ENCODE measurements at places on chromosomes 3 and 15.
A peak's percentile ranks its signal among the peaks of the same experiment; 100 is the strongest.

DNA sequence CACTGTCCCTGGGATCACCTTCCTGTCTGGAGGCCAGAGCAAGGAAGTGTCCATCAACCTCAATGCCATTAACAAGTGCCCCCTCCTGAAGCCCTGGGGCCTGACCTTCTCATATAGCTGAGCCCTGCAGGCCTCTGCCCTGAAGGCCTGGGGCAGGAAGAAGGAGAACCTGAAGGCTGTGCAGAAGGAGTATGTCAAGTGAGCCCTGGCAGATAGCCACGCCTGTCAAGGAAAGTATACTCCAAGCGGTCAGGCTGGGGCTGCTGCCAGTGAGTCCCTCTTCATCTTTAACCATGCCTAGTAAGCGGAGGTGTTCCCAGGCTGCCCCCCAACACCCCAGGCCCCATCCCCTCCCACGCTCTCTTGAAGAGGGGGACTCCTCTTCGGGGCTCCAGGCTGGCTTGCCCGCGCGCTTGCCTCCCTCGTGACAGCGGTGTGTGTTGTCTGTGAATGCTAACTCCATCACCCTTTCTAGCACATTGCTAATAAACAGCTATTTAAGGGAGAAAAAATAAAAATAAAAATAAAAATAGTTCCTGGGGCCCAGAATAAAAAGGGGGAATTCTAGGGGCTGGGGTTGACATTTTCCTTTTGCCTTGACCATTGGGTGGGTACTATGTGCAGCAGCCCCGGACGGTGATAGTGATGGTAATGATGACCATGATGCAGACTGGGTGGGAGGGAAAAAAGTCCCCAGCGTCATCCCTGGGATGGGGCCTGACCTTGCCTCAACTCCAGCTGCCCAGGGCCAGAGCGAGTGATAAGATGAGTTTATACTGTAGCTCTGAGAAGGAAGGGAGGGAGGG, 3.3 kb upstream of the ALAS1 start:
- DNase-seq, result no peak

GRCh38 chr3:172096881-172097420, 57.6 kb downstream of the FNDC3B start:
- no peak for DNase-seq

DNA sequence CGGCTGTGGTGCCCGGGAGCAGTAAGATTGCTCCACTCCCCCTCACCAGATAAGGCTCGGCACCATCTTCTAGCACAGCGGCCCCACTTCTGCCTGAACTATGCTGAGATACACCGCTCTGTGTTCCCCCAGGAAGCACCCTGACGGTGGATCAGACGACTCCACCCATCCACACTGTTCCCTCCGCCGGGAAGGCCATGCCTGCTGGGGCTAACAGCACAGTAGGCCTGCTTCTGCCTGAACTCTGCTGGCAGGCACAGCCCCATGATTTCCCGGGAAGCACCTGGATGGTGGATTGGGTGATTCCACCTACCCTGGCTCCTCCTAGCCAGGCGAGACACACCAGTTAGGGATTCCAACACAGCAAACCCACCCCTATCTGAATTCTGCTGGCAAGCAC, 36.3 kb upstream of the PPM1L start:
- no peak for DNase-seq

DNA sequence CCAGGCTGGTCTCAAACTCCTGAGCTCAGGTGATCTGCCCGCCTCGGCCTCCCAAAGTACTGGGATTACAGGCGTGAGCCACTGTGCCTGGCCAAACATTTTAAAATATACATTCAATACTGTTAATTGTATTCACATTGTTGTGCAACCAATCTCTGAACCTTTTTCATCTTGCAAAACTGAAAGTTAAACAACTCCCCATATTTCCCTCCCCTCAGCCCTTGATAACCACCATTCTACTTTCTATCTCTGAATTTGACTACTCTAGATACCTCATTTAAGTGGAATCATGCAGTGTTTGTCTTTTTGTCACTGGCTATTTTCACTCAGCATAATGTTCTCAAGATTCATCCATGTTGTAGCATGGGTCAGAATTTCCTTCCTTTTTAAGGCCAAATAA, 30.0 kb downstream of the HMCES start:
- DNase-seq, result no peak

DNA sequence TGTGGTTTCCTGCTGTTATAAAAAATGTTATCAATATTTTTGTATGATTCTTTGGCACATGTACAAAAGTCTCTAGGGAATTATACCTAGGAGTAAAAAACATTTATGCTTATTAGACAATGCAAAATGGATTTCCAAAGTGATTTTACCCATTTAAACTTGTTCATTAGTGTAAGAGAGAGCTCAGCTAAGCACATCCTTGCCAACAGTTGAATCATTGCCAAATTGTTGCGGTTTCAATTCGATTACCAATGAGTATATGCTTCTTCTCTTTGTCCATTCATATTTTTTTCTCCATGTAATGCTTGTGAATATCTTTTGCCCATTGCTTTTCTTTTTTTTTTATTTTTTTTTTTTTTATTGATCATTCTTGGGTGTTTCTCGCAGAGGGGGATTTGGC, 17.2 kb downstream of the CASR start:
- DNase-seq, result no peak

DNA sequence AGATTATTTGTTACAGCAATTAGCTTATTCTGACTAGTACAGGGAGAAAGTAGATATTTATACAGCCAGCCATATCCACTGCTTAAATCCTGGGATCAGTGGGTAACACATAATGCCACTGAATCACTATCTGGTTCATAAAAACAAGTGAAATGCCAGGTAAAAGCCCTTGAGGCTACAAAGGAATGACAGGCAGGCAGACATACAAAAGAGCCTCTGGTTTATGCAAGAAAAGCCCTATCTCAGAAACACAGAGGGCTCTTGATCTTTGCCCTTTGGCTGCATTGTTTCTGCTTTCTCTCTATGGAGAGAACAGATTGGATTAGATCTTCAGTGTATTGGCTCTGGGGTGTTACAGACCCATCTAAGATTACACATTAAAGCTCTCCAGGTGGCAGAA, 115.4 kb upstream of the GADL1 start:
- DNase-seq, result no peak

- DNase-seq, result no peak
These were observed 8.6 kb downstream of the PARP9 start for GRCh38 chr3:122555275-122556071.

DNA sequence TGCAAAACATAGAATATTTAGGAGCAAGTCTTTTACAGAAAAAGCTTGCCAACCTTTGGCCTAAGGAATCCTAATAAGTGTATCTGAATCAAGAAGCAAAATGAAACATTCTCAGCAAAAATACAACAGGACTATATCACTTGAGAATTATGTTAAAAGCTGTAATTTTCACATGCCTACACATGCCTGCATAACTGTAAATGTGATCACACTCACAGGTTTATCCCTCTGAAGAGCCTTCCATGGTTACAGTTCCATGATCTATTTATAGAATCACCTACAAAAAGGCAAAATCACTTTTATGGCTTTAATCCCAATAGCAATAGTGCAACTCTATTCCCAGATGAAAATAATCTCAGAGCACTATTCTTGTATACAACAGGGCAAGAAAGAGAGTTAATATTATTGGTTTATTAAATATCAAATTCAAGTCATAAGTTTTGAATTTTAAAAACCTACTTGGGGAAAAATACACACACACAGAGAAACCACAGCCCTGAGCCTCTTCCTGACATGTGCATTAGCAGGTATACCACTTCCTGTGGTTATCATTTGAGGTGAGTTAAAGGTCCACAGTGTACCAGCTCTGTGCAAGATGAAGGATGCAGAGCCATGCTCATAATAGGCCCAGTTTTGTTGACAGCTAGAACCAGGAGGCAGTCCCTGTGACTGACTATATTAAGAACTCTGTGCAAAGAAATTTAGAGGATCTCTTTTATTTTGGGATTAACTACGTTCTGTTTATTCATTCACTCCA, 252.5 kb upstream of the TGFBR2 start:
- DNase-seq, result peak; percentile 23

GRCh38 chr3:53079791-53080555, 34.1 kb upstream of the SFMBT1 start:
- DNase-seq, result no peak

DNA sequence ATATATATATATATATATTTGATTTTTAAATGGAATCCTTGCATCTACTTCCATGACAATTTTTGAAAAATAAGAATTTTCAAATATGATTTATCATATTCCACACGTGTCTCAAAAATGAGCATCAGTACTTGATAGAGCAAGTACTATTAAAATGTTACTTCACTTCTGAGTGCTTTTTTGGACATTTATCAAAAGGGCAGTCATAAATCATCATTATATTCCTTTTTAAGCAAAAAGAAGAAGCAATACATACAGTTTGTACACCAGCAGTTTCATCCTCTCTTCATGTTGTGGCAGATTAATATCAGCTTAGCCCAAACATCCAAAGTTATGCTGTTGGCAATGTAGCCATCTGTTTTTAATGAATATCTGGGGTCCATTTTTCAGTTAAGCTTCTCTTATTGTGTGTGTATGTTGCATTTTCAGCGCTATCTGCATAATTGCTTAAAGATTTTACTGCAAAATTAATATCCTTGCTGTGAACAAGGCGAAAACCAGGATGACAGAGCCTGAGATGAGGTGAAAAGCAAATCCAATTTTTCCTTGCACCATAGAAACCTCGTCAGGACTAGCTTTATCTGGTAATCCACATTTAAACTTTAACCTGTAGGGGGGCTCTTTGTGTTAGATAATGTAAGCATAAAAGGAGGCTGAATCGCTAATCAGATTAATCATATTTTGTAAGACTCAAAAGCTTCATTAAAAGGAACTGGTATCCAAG, 604.9 kb upstream of the AGTR1 start:
- DNase-seq, result no peak

- DNase-seq, result no peak
These were observed 25.4 kb downstream of the GOLGB1 start for GRCh38 chr3:121724130-121724529.

DNA sequence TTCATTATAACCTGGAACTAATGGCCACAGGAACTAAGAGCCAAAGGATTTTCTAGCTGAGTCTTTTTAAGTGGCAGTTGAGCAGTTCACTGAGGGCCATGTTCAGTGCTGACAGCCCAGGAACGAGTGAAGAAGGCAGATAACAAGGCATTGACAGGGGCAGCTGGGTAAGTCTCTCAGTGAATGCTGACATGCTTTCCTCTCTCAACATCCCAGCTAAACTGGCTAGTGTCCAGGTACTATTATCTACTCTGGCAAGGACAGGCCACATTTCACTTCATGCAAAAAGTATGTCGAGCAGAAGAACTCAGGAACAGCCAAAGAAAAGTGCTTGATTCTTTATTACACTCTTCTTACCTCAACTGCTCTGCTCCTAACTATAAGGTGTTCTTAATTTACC, 515.9 kb downstream of the NLGN1 start:
- no peak for DNase-seq

DNA sequence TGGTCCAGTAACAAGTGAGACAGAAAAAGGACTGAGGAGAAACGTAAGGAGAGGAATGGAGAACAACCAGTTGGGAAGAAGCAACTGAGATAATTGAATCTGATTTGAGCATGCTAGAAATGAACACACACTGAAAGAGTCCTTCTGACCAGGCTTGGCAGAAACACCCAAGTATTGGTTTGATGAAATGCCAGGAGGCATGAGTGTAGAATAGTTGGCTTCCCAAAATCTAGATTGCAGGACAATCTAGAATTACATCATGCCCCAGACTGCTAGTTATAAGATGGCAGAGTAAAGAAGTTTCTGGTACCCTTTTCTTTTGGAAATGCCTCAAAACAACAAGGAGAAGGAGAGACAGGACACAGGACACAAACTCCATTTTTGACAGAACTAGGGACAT, 189.7 kb upstream of the STT3B start:
- DNase-seq, result no peak

- no peak for DNase-seq
These were observed 171.7 kb downstream of the NR2F2 start for GRCh38 chr15:96502196-96502595.

Data from activated CD8-positive, alpha-beta memory T cell treated with anti-CD3 and anti-CD28 coated beads for 1 hour (primary cell).